ENCODE measurements at places on chromosomes 7 and 10.

DNA sequence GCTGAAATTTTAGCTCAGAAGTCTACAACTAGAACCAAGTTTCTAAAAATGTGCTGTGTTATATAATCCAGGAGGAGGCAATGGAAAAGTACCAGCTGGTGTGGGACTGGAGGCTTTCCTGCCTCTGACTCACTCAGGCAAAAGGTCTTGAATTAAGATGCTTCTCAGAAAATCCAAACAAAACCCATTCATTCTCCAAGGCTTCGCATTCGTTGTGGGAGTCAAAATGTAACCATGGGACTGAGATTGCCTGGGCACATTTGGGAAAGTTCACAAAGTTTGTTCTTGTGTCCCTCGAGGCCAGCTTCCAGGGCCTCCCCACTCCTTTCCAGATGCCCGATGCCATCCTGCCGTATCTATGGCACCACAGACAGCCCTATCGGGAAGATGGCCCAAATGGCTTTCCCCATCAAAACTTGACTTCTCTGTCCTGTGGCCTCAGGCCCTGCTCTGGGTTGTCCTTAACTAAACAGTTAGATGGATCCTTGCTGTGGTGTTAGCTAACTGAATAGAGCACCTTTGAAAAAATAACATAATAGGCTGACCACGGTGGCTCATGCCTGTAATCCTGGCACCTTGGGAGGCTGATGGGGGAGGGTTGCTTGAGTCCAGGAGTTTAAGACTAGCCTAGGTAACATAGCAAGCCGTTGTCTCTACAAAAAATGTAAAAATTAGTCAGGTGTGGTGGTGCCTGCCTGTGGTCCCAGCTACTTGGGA is 180.5 kb downstream of the PFKFB3 start:
- DNase-seq: no peak

DNA sequence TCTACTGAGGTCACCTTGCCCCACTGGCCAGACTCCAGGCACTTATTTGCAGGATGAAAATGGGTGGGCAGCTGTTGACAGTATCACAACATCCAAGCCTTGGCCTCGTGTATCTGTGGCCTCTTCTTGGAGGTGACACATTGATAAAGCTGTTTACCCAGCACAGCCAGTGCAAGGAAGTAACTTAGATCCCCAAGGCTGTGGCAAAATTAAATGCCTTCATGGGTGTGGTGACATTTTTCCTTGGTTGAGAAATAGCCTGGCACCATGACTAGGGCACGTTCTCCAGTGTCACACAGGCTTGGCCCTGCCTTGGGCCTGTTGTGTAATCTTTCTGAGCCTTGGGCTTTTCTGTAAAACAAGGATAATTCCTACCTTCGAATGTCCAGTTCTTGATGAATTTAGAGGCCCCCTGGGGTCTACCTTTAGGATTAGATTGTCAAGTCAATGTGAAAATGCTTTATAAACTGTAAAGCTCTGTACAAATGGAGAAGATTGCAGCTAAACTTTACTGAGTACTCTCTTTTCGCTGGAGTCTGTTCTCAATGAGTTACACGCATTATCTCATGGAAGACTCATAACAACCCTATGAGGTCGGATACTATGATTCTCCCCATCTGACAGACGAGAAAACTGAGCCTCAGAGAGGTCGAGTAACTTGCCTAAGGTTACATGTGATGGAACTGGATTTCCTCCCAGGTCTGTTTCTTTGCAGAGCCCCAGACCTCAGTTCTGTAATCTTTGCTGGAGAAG is 46.7 kb upstream of the LOXL4 start:
- no peak for DNase-seq

- peak; percentile 94 for DNase-seq
These were observed 22.7 kb downstream of the AVPI1 start for GRCh38 chr10:97664282-97664850.

GRCh38 chr10:11906714-11907113 is 83.6 kb downstream of the PROSER2 start:
- no peak for DNase-seq

- no peak for DNase-seq
These were observed 4.7 kb upstream of the NRF1 start for GRCh38 chr7:129606803-129607202.

GRCh38 chr10:9111976-9112375 is 1057.5 kb downstream of the GATA3 start:
- no peak for DNase-seq

GRCh38 chr7:132347858-132348257 is 228.4 kb downstream of the PLXNA4 start:
- DNase-seq: no peak
